ENCODE measurements at places on chromosomes 2 and 18. TPM values are rescaled to one million over a fixed set of nuclear protein-coding genes. Genes with fewer than 3 reads are reported as not detected.

Gene TEKT4
- 0.15 TPM for total RNA-seq

Gene GREB1L
- total RNA-seq, result 19.7 TPM

Gene CAPN14
- 0.26 TPM for total RNA-seq

Gene REG1B
- total RNA-seq, result not detected

Gene C2orf81
- 0.59 TPM for total RNA-seq

Gene ADNP2
- 10.0 TPM for total RNA-seq

Gene DPP10
- total RNA-seq, result 0.50 TPM

Gene ACKR3
- 46.4 TPM for total RNA-seq

Gene PAPOLG
- total RNA-seq, result 7.2 TPM

Gene SCYGR7
- total RNA-seq, result not detected
